Glutamatergic neuron (in vitro differentiated cells): ENCODE measurements at places on chromosomes 4 and X.

DNA sequence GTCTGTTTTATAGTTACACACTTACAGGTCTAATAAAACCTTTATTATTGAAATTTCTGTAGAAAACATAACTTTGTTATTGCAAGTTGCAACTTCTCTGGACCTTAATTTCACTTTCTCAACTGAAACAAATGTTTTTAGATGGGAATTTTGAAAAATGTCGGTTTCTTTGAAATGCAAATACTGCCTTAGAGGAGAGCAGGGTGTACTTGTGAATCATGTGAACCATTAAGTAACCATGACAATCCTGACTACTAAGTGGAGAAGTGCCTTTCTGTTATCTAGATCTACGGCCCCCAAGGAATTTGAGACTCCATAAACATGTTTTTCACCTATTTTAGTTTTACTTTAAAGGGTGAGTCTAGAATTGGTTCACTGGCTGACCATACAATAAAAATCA, 8.5 kb upstream of the ARMCX2 start:
- no peaks in the 10 kb centered on the region for H3K4me1 ChIP-seq
- no peaks in the 10 kb centered on the region for H3K27me3 ChIP-seq
- H3K36me3 ChIP-seq = no peaks in the 10 kb centered on the region
- no peak for DNase-seq

DNA sequence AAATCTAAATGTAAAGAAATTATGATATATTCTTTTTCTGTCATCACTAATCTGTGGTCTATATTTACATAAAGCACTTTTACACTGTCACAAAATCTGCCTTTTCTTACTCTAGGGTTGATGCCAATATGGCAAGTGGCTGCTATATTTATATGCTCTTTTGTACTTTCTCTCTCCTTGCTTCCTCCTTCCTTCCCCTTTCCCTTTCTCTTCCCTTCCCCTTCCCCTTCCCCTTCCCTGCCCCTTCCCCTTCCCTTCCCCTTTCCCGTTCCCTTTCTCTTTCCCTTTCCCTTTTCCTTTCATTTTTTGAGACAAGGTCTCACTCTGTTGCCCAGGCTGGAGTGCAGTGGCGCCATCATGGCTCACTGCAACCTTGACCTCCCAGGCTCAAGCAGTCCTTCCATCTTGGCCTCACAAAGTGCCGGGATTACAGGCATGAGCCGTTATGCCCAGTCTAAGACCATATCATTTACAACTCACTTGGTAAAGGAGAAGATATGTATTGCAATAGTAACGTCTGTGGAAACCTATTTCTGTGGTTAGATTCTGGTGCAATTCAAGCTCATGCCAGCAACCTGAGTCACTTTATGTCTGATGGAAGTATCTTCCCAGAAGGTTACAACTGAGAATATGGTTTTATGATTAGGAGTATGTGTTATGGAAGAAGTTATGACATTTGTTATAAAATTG, 13.9 kb upstream of the PLAC8 start:
- peaks cover 5% of the 10 kb centered on the region for H3K36me3 ChIP-seq
- H3K4me1 ChIP-seq = no peaks in the 10 kb centered on the region
- no peak overlapping the region for H3K4me3 ChIP-seq

DNA sequence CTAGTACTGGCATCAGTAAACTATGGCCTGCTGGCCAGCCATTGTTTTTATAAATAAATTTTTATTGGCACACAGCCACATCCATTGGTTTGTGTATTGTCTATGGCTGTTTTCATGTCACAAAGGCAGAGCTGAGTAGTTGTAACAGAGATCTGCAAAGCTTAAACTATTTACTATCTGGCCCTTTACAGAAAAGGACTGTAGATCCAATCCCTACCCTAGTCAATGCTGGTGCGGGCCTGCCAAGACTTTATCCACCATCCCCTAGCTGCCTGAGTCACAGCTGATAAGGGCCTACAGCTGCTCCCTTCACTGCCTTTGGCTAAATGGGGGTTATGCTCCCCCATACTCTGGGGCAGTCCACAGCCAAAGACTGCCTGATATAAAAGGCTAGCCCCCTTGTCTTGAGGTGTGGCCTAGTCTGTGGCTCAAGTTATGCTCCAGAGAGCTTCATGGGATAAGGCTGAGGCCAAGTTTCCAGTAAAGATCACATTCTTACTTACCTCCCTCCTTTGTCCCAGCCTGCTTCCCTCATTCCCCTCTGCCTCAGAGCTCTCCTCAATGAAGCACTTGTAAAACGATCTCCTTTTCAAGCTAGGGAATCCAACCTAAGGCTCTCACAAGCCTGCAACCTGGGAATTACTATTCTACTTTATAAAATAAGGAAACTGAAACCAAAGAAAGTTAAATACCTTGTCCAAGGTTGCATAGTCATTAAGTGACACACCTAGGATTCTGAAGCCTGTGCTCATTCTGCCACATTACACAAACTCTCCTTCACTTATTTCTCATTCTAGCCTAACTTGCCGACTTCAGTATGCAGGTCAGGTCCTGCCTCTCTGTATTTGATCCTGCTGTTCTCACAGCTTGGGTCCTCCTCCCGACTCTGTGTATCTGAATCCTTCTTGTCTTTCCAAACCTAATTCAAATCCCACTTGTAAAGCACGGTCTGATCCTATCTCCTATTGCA, 20.7 kb downstream of the ACE2 start:
- H3K27ac ChIP-seq = no peak overlapping the region
- no peak overlapping the region for H3K4me3 ChIP-seq
- H3K27me3 ChIP-seq = no peaks in the 10 kb centered on the region
- no peaks in the 10 kb centered on the region for H3K4me1 ChIP-seq
- DNase-seq = no peak
- H3K36me3 ChIP-seq = no peaks in the 10 kb centered on the region

DNA sequence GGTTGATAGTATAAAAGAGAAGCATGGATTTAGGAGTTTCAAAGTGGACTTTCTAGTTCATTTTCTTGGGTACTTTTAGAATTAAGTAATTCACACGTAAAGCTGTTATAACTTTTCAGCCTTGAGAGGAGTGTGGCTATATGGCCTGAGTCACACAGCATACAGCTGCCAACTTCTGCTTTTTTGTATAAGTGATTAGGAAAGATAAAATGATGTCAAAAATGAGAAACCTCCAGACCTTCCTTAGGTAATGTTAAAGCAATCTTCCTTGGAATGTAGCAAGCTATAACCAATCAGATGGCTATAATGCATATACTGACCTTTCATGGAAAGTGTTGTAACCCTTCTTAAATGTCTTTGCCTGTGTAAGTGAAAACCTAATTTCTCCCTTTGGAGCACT, 39.2 kb downstream of the RAB40AL start:
- peaks cover 4% of the 10 kb centered on the region for H3K27me3 ChIP-seq
- no peaks in the 10 kb centered on the region for H3K4me1 ChIP-seq
- no peak for DNase-seq
- no peaks in the 10 kb centered on the region for H3K36me3 ChIP-seq
- no peak overlapping the region for H3K27ac ChIP-seq

GRCh38 chr4:57061395-57061794, 48.8 kb downstream of the IGFBP7 start:
- H3K36me3 ChIP-seq = no peaks in the 10 kb centered on the region
- DNase-seq = no peak
- no peaks in the 10 kb centered on the region for H3K27me3 ChIP-seq
- H3K4me3 ChIP-seq = no peak overlapping the region
- H3K27ac ChIP-seq = no peak overlapping the region
- peaks cover 3% of the 10 kb centered on the region for H3K4me1 ChIP-seq

DNA sequence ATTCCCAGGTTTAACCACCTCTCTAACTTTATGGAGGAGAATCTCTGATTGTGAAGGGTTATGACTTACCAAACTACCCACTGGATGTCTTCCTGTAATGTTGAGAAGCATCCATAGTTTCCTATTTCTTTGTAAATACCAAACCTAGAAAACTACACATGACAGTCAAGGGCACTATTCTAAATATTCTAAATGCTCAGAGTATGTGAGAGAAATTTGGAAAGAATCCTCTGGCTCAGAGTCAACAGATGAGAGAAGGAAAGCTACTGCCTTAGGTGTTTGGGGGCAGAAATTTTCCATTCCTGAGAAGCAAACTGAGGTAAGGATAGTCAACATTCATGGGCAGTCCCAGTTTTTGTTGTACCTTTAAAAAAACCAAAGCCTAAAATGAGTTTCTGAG, 155.8 kb downstream of the KCNIP4 start:
- DNase-seq = no peak
- no peak overlapping the region for H3K27ac ChIP-seq
- peaks cover 18% of the 10 kb centered on the region for H3K4me1 ChIP-seq
- no peak overlapping the region for H3K4me3 ChIP-seq

- no peak overlapping the region for H3K4me3 ChIP-seq
- no peak for DNase-seq
- peaks cover 2% of the 10 kb centered on the region for H3K4me1 ChIP-seq
Observed at GRCh38 chrX:31819455-31819854, 747.6 kb upstream of the FTHL17 start.

DNA sequence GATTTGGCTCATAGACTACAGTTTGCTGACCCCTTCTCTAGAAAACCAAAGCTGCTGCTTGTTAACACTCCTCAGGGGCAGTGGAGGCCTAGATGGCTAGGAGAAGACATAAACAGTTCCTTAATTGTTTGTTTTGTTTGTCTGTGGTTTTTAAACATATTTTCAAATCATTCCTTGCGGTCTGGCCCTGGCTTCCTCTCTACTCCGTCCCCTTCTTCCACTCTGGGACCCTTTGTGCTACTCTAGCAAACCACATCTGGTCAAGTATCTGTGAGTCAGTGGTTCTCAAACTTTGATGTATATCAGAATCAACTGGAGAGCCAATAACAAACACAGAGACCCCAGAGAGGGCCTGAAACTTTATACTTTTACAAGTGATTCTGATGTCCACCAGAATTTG, 36.1 kb downstream of the FRMPD4 start:
- no peaks in the 10 kb centered on the region for H3K36me3 ChIP-seq
- no peak for DNase-seq
- H3K27me3 ChIP-seq = no peaks in the 10 kb centered on the region
- no peak overlapping the region for H3K4me3 ChIP-seq
- no peak overlapping the region for H3K27ac ChIP-seq
